ENCODE measurements at places on chromosomes 4 and X.

GRCh38 chrX:143437439-143437838, 79.8 kb downstream of the SPANXN3 start:
- no peak for DNase-seq

- DNase-seq = peak; percentile 54
Measured at GRCh38 chr4:15781427-15782095, 3.4 kb downstream of the CD38 start.

GRCh38 chrX:118526149-118526548, 30.5 kb downstream of the DOCK11 start:
- no peak for DNase-seq

- no peak for DNase-seq
Measured at GRCh38 chrX:135437867-135438733, 16.4 kb downstream of the SMIM10L2A start.

GRCh38 chr4:2595952-2596552, 59.6 kb downstream of the FAM193A start:
- DNase-seq = no peak

GRCh38 chr4:17468619-17469221, 43.2 kb downstream of the QDPR start:
- DNase-seq = no peak

- no peak for DNase-seq
Measured at GRCh38 chr4:176781739-176782100, 11.0 kb downstream of the VEGFC start.

GRCh38 chrX:40727581-40728252, 7.6 kb downstream of the MED14 start:
- DNase-seq = no peak

- no peak for DNase-seq
Measured at GRCh38 chr4:107304699-107305286, 268.7 kb upstream of the DKK2 start.

GRCh38 chr4:146634825-146635224, 3.9 kb upstream of the POU4F2 start:
- no peak for DNase-seq

GRCh38 chr4:53189011-53189410, 176.8 kb downstream of the SCFD2 start:
- no peak for DNase-seq

DNA sequence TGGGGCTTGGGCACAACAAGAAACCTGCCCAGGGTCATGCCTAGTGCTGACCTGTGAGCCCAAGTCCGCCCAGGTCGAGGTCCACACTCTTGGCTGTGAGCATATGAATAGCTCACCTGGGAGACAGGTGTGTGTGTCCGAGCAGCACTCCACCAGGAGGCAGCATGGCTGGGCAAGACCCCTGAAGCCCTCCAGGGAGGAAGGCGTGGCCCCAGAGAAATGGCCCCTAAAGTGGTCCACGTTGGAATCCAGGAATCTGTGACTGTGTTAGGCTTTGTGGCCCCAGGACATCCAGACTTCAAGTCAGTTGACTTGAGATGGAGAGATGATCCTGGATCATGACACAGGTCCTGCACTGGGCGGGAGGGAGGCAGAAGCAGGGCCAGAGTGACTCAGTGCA, 138.8 kb downstream of the CPZ start:
- no peak for DNase-seq

DNA sequence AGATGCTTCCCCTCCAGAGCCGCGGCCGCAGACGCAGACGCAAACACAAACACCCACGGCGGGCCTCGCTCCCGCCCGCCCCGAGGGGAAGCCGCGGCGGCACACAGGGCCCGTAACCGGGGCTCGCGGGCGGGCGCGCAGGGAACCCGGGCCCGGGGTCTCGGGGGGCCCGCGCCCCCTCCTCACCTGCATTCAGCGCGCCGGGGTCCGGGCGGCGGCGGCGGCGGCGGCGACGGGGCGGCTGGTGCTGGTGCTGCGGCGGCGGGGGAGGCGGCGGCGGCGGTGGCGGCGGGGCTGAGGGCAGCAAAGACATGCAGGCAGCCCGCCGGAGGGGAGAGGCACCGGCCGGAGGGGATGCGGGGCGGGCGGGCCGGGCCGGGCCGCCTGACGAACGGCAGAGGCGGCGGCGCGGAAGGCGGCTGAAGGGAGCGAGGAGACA, 255 bp upstream of the CNOT6L start:
- DNase-seq = no peak

DNA sequence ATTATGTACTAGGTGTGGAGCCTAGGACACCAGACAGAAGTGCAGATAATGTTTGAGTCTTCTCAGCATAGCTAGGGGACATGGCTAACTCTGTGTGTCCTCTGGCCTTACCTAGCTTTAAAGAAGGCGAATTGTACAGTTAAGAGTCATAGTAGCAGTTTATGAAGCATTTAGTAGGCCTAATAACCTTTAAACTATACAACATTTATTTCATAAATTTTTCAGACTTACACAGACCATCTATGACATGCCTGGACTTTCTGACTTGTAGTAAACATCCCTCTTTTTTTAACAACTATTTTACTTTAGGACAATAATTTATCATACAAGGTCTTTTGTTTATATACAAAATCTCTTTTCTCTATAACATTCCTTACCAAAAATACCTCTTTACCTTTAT, 37.4 kb downstream of the ETNPPL start:
- DNase-seq = no peak

DNA sequence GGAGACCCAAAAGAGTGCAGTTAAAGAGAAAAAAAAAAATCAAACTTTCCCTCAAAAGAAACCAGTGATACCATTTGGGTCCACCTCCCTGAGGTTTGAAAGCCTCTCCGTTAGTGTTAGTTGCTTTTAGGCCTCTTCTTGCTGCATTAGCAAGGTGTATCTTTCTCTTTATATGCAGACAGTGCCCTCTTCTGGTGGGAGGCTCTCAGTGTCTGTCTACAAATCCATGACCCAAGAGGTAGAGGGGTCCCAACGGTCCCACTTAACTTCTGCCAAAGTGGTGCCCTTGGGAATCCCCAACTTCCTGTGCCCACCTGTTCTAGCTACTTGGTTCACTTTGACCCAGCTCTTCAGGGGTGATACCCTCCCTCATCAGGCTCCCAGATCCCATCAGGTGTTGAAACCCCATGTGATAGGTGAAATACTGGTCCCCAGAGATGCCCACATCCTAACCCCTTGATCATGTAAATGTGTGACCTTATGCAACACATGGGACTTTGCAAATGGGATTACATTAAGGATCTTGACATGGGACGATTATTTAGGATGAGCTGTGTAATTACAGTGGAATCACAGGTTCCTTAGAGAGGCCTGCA, 63.7 kb upstream of the CD99 start:
- DNase-seq = peak; percentile 19

- DNase-seq = no peak
Measured at GRCh38 chr4:101102114-101102742, 245.1 kb downstream of the PPP3CA start.

DNA sequence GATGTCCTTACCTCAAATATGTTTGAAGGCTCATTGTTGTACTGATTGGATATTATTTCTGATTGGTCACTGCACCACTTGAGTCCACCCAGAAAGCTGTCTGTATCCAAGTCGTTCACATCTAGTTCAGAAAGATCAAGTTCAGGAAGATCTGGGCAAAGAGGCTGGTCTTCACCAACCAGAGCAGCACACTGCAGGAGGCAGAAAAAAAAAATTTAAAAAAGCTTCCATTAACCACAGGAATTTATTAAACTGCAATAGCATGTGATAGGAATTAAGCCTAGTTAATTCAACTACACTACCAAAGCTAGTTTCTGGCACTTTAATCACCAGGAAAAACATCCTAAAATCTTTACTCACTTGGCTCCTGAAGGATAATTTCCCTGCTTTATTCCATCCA, 5.1 kb downstream of the PPARGC1A start:
- DNase-seq = no peak

- DNase-seq = no peak
Measured at GRCh38 chr4:124873361-124874171, 161.0 kb upstream of the ANKRD50 start.

GRCh38 chr4:80393246-80393969, 57.9 kb downstream of the CFAP299 start:
- DNase-seq = no peak

GRCh38 chr4:41696763-41697162, 51.8 kb downstream of the PHOX2B start:
- DNase-seq = no peak

DNA sequence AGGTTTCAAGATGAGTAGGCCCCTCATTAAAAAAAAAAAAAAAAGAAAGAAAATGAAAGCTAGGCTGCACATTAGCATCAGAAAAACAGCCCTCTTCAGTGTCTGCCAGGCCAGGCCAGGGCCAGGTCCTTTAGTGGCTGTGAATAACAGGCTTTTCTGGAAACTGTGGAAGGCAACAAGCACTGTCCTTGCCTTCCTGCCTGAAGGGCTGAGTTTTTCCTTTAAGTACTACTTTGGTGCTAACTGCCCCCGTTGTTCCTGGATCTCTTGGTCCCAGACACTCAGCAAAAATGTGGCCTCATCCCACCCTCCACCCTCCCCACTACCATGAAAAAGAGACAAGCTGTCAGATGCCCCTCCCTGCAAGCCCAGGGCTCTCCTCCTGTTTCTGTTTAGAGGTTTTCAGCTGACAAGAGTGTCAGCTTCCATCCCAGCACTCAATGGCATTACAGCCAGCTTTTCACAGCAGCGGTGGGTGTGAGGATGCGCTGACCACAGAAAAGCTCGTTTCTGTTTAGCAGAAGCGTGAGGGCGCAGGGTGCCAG, 174.2 kb downstream of the NHS start:
- no peak for DNase-seq

GRCh38 chr4:8914461-8915171, 43.0 kb upstream of the HMX1 start:
- DNase-seq = no peak

DNA sequence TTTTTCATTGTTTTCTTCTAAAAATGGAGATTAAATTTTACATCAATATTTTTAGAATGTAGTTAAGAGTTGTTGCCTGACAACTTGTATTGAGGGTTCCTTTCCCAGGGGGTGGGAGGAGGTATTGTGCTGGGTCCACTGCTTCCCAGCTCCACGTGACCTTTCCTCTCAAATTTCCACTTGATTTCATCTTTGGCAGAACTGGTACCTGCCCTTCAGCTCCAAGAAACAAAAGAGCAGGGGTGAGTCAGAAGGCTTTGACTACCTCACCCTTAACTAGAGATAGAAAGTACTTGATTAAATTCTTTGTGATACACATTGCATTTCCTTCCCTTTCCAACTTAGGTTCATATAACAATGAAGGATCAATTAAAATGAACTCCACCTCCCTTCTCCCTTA, 19.7 kb downstream of the TRIM2 start:
- no peak for DNase-seq

- no peak for DNase-seq
Measured at GRCh38 chr4:70958681-70959080, 34.8 kb upstream of the DCK start.

DNA sequence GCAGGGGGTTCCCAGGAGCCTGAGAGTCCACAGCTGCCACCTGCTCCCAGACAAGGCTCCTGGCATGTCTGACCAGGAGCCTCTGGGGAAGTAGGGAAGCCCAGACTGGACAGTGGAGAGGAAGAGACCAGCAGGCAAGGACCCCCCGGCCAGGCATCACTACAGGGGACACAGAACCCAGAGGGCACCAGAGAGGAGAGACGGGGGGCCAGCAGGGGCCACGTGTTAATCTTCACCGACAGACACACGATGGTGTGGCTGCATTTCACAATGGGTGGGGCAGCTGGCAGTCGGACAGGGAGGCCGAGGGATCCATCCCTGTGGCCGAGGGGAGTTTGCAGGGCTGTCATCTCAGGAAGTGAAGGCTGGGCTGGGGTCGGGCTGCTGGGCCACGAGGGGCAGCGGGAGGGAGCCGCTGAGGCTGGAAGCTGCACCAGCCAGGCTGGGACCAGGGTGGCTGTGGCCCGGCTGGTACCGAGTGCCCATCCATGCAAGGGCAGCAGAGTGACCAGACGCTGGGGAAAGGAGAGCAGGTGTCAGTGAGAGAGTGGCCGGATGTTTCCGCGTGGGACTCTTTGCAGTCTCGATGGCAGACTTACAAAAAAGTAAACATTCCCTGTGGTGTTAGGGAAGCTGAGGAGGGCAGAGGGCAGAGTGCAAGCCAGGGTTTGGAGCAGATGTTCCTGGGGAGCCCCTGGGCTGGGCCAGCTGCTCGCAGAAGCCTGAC, 4.7 kb downstream of the PDE6B start:
- DNase-seq = no peak

DNA sequence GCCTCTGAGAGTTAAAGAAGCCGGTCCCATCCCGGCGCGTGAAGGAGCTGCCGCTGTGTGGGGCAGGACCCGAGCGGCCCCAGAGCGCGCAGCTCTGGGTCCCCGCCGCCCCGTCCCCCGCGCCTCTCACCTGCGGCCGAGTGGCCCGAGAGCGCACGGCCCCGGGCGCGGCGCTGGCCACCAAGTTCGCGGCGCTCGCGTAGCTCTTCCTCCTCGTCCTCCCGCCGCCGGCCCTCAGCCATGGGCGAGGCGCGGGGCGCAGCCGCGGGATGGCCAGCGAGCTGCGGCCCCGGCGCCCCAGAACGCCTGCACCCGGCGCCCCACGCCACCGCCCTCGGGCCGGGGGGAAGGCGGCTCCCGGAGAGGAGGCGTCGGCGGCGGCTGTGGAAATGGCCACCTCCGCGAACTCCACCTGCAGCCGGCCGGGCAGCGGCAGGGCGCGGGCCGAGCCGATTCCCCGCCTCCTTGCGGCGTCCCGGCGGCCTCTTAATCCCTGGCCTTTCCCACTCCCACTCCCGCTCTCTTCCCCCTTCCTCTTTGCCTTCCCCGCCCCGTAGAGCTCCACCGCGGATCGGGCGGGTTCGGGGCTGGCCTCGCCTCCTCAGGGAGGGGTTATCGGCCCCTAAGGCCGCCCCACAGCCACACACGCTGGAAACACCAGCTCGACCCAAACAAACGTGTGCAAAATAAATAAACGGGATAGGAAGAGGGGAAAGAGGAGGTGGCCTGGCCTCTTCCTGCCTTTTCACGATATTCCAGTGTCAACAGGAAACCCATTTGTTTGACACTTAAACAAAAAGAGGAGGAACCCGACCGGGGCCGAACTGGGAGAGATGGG, at the start of gene SH3D19:
TSS of gene SH3D19 (minus strand) at position 495 of the 838 bp plus-strand sequence. CDS start at position 242, 253 bp downstream.
- DNase-seq = no peak

DNA sequence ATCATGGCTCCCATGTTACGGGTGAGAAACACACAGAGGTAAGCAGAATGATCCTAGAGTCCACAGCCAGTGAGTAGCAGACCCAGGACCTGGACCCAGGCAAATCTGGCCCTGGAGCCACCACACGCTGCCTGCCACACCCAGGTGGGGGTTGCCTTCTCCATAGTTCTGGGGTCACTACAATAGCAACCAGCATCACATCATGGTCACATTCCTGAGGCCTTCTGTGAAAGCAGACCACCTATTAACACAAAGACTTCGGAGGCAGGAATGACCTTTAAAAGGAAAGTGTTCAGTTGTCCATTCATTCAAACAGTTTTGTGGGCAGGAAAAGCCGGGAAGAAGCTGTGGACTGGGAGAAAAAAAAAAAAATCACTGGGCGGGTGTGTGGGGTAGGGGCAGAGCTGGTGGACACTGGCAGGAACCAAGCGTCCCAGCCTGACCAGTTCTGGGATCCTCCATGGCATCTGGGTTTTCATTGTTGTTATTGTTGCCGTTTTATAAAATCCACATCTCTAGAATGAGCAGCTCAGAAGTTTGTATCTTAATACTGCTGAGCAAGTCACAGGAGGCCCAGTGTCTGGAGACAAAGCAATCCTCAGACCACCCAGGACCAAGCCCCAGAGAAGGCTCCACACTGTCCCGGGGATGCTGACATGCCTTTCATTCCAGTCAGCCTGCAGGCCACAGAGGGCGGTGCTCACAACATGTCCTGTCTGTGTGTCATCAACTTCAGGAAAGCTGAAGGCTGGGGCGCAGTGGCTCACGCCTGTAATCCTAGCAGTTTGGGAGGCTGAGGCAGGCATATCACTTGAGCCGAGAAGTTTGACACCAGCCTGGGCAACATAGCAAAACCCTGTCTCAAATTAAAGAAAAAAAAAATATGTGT, 67.0 kb downstream of the SEL1L3 start:
- DNase-seq = no peak

Data from GM06990 (cell line).